T-helper 9 cell (primary cell): ENCODE measurements at places on chromosomes 7 and 10.

GRCh38 chr10:43820663-43821062 lies 172.0 kb upstream of the ZNF32 start:
- DNase-seq: no peak

GRCh38 chr10:103549349-103549685 lies 55.8 kb downstream of the NEURL1 start:
- no peak for DNase-seq

DNA sequence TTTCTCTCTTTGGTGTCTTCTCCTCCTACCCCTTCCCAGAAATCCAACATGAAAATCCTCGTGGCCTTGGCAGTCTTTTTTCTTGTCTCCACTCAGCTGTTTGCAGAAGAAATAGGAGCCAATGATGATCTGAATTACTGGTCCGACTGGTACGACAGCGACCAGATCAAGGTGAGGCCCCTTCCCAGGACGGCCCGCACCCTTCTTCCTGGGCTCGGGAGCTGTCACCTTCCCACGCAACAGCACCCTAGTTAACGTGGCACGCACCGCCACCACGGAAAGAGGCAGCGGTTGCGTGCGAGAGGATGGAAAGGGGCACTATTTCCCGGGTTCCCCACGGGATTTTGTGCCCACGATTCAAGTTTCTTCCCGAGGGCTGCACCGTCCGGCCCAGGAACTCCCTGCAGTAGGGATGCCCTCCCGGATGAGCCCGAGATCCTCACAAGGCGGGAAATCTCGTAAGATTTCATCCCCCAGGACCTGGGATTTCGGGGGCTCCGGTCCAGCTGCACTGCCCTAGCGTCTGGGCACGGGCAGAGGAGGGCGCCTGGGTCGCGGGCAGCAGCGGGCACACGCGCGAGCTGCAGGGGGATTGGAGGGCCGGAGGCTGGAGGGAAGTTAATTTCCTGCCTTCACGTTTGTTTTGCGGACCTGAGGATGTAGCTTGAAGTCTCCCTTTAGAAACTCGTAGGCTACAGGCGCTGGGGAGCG lies 834 bp downstream of the TAC1 start:
- DNase-seq: no peak

DNA sequence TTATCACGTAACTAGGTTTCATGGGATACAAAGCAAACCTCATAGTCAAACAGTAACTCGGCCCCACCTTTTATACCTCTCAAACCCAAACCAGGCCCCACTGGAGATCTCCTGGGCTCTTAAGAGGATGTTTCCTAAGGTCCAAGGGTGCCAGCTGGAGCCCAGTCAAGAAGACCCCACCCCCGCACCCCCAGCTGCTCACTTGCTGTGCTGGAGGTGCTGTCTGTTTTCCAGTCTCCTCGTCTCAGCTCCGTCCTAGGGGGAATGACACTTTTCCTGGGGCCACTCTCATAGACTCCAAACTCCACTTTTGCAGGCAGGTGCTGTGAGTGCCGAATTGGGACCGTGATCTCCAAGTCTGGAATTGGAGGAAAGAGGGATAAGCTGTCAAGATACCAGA lies 22.7 kb upstream of the TM9SF3 start:
- DNase-seq: no peak

DNA sequence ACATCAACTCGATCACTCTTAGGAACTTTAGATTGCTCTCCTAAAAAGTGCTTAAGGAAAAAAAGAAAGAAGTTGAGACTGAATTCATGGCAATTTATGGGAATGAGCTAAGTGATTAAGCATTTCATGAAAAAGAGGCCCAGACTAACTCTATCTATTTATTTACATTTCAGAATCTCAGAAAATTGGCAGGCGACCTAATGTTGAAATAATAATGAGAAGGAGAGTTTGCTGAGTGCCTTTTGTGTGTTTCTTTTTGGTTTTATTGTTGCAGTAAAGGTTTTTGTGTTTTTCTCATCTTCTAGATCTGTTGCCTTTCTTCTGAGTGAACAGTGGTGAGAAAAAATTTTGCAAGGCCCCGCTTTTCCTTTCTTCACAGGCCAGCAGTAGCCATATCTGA lies 3.8 kb downstream of the GRK5 start:
- no peak for DNase-seq

- DNase-seq: no peak
These were observed 1.0 kb upstream of the FAM20C start for GRCh38 chr7:191105-191980.

- no peak for DNase-seq
These were observed 28.4 kb downstream of the ZNF33A start for GRCh38 chr10:38038932-38039245.

DNA sequence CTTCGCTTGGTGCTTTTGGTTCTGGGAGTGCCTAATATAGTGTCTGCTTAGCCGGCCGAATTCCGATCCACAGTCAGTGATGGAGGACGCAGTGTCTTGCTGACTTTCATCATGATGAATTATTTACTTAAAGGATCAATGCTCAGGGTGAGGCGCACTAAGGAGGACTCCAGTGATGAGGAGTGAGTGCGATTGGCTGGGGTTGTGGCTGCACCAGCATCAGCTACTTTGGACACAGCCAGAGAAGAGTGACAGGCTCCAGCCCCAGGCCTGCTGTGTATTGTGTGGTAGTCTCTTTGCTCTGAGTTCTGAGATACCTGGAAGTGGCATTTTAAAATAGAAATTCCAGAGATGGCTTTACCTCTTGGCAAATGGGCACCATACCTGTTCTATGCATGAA lies 73.3 kb upstream of the ANLN start:
- no peak for DNase-seq

DNA sequence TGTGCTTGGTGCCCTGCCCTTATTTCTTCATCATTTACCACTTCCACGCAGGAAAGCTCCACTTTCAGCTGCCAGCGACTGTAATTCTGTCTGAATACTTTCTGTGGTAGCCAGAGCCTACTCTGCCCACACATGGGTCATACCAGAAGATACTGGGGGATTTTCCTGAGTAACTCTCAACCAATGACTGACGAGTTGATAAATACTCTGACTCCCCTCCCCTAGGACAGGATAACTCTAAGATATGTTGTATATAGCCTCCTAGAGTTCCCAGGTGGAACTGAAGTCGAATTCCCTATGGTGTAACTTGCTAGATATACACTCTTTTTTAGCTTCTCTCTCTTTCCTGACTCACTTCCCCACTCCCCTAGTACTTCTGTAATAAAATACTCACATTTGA lies 29.8 kb downstream of the SEM1 start:
- no peak for DNase-seq

GRCh38 chr10:34092891-34093290 lies 722.2 kb downstream of the PARD3 start:
- no peak for DNase-seq

GRCh38 chr10:22183771-22184461 lies 33.9 kb downstream of the EBLN1 start:
- no peak for DNase-seq

DNA sequence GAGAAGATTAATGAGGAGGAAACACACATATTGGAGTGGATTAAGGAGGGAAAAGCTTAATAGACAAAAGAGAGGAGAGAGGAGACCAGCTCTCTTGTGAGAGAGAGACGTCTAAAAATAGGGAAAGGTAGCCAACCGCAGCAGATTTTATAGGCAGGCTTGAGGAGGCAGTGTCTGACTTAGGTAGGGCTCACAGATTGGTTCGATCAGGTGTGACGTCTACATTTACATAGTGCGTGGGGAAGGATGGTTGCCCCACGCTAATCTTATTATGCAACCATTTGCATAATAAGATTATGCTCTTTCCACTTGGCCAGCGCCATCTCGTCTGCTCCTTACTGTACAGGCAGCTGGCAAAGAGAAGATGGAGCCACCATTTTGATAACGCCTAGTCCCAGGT lies 122.0 kb downstream of the MARCHF5 start:
- DNase-seq: no peak

DNA sequence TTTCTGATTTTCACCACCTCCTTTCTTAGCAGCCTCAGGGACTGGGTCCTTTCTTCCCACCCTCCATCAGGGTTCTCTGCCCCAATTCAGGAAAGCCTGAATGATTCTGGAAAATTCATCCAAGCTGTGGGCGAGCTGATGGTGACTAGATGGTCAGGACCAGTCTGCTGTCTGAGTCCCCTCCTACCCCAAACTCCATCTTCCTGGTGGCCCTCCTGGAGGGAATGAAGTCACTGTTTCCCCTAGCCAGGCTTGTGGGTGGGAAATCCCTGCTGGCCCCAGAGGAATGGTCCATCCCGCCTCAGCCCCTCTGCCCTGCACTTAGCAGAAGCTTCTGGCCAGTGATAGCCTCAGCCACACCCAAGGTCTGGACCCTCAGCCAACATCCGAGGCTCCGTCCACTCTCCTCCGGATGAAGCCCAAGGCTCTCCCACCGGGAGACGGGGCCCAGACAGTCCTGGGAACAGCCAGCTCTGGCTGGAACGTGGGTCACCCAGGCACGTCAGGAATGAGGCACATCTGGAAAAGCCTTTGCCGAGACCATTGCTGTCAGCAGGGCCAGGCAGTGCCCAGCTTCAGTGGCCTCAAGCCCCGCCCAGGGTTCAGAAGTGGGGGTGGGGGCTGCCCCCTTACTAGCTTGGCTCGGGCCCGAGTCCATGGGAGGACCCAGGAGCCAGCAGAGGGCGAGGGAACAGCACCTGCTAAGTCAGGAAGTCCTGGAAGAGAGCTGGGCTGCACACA lies 4.0 kb upstream of the AQP1 start:
- no peak for DNase-seq

DNA sequence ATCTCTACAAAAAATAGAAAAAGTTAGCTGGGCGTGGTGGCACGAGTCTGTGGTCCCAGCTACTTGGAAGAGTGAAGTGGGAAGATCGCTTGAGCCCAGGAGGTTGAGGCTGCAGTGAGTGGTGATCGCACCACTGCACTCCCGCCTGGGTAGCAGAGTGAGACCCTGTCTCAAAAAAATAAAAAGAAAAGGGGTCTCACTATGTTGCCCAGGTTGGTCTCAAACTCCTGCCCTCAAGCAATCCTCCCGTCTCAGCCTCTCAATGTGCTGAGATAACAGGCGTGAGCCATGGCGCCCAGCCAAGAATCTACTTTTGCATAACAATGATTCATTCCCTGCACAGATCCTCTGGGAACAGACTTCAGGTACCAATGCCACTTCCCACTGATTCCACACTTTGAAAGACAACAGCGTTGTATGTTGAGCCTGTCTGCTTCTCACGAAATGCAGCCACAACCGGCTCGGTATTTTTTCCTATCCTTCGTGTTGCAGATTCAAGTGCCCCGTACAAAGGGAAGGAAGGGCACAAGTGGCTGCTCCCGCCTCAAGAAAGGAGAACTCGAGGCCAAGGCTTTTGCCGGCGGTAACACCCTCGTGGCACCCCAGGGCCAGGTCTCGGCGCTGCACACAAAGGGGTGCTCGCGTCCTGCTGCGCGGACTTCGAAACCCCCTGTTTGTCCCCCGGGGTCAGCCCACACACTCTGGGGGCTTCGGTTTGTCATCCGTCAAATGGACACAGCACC lies 745 bp downstream of the DAGLB start:
- peak; percentile 16 for DNase-seq

DNA sequence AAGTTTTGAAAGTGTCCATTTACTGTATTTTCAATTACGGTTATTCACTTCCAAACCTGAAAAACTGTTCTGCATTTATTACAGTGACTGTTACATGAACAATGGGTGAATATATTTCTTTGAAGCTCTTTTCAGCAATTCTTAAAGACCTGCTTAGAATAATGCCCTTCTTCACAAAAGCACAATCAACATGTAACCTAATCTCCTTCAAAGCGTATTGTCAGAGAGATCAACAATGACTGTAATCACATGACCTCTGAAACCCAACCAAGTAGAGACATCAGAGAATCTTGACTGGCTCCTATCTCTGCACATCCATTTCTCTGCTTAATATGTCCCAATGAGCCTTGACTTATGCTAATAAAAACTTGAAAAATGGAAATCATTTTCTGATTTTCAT lies 126.7 kb downstream of the NRCAM start:
- DNase-seq: no peak

- no peak for DNase-seq
These were observed 37.7 kb upstream of the HDAC9 start for GRCh38 chr7:18457832-18458231.

DNA sequence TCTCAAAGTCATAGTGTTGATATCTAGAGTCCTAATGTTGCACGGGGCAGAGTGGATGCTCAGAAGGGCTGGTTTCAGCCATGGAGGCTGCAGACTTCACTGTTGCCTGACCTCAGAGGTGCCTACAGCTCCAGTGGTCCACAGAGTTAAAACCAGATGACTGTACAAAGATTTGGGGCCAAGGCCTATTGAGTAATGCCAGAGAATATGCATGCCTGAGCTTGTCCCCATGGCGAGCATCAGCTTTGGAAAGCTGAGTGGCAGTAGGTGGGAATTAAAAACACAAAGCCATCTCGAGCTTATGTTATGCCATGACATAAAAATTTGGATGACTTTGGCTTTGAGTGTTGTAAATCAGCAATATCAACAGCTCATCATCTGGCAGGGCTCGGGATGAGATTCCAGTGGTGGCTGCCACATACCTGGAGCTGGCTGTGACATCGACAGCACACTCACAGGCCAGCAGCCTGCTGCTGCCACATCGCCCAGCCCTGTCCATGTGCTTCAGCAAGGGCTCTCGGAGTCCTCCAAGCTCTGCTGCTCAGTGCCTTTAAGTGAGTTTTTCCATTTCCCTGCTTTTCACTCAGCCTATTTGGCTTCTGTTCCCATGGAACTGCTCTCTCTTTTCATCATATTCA lies 379.6 kb downstream of the TNS3 start:
- DNase-seq: no peak

DNA sequence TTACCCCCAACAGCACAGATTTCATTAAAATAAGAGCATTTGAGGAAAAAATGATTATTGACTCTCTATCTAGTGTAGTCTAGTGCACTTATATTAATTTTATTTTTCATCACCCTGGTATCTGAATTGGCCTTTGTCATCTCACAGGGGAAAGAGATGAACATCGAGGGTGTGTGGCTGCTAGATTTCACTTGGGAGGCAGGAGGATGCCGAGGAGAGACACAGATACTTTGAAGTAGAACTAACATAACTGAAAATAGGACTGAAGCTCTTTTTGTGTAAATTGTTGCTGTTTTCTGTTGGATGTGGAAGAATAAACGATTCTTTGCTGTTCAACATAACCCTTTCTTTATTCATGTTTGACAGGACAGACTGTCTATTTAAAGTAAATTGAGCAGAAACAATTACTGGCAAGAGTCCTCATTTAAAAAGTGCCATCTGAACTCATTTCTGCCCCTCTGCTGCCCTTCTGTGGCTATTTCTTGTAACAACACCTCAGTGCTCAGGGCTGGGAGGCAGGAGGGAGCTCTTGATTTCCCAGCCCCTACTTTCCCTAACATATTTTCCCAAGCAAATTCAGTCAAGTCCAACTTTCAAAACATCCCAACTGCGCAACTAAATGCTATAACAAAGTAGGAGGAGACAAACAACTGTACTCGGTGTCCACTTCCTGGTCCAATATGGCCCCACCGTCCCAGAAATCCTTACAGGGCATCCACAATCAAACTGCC lies 15.6 kb downstream of the LYZL1 start:
- no peak for DNase-seq

- no peak for DNase-seq
These were observed 74.1 kb downstream of the ITIH5 start for GRCh38 chr10:7592627-7593026.

- no peak for DNase-seq
These were observed 98.7 kb upstream of the ZNF438 start for GRCh38 chr10:31130406-31130805.
